ENCODE measurements at places on chromosomes 16 and 17. TPM values are rescaled to one million over a fixed set of nuclear protein-coding genes. Genes with fewer than 3 reads are reported as not detected.
A peak's percentile ranks its signal among the peaks of the same experiment; 100 is the strongest.

Gene NKD1
- 18.0 TPM for total RNA-seq

Gene CDH5
- total RNA-seq: 14.3 TPM

GRCh38 chr17:50533720-50534148 is 1.2 kb downstream of the EPN3 start:
- DNase-seq: no peak

DNA sequence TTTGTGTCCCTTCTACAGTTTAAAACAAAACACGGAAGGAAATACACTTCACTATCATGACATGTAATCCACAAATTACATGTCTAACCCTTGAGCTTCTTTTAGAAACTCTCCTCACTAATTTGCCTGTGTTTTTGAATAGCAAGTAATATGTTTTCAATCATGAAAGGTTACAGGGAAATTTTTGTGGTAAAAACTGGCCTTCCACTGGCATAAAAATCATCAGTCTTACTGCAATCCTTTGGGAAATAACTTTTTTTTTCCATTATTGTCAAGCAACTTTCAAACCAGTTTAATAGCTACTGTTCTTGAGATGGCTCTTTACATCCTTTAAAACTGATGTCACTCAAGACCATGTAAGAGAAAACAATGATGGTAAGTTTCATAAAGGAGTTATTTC is 27.0 kb downstream of the MYO1D start:
- DNase-seq: no peak

- DNase-seq: no peak
Observed at GRCh38 chr16:10776280-10776679, 32.6 kb downstream of the NUBP1 start.

DNA sequence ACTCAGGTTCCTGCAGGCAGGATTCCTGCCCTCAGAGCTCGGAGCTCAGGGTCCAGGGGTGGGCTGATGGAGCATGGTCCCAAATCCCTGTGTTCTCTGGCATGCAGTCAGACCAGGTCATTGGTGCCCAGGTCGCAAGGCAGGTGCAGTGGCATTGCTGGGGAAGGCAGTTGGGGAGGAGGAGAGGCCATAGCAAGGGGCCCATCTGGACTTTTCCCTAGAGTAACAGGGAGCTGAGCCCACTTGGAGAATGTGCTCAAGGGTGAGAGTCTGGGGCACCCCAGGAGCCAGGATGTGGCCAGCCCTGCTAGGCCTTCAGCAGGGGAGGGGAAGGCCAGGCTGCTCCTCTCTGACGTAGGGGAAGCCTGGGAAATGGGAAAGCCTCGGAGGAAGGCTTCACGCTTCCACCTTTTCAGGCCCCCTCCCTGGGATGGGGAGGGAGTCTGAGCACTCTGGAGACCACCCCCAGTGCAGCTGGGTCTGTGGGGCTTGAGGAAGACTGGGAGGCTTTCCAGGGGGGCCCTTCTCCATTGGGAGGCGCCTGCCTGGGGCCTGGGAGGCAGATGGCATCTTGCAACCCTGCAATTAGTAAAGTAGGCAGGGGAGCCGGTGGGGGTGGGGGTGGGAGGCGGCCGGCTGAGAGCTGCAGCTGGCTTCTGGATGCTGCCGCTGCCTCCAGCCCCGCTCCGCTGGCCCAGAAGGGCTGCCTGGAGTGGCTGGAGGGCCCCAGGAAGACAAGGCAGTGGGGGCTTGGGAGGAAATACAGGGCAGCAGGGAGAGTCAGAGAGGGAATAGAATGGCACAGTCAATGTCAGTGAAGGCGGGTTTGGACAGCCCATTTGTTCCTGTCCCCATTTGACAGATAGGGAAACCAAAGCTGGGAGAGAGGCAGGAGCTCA is 21.1 kb upstream of the DOK4 start:
- peak; percentile 41 for DNase-seq

GRCh38 chr16:74735554-74735953 is 34.9 kb upstream of the MLKL start:
- DNase-seq: no peak

GRCh38 chr17:37839196-37839978 is 84.8 kb upstream of the TBC1D3K start:
- no peak for DNase-seq

DNA sequence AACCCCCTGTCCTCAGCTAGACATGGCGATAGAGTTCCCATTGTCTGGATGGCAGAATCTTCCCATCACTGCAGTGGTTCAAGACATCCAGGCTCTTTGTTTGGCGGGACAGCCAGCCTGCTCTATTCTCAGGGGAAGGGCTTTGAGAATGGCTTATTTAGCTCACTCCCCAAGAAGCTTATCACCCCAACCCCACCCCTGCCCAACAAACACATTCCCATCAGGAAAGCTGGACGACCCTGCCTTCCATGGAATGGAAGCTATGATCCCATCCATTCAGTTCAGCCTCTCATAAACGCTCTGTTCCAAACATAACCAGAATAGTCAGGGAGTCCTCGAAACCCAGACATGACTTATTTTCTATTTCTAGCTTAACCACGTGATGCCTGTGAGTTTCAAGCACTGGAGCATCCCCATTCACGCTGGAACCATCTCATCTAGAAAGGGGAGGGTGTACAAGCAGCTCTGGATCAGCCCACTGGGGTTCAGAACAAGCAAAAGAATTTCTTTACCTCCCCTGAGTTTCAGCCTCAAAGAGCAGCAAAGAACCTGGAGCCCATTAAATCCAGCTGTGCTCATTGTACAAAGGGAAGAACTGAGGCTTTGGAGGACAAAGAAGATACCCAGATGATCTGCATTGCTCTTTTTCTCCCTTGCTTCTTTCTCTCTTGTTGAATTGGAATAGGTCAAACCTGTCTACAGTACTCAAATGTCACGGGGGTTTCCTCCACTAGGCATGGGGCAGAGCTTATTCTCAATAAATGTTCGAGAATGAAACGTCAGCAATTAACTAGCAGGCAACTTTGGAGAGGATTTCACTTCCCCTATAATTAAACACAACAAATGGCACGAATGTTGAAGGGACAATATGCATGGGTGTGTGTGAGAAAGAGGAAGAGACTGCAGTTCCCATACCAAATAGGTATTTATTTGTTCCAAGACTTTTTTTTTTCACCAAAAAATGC is 93.1 kb downstream of the XYLT1 start:
- no peak for DNase-seq

GRCh38 chr16:62077998-62078397 is 41.8 kb upstream of the CDH8 start:
- no peak for DNase-seq

DNA sequence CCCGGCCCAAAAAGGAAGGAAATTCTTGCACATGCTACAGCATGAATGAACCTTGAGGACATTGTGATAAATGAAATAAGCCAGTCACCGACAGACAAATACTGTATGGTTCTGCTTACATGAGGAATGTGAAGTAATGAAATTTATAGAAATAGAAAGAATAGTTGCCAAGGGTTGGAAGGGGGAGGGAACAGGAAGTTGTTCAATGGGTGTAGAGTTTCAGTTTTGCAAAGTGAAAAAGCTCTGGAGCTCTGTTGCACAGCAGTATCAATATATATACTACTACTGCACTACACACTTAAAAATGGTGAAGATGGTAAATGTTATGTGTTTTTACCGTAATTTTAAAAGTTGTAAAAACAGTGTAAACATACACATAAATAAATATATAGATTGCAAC is 43.7 kb downstream of the PKD1L3 start:
- no peak for DNase-seq

DNA sequence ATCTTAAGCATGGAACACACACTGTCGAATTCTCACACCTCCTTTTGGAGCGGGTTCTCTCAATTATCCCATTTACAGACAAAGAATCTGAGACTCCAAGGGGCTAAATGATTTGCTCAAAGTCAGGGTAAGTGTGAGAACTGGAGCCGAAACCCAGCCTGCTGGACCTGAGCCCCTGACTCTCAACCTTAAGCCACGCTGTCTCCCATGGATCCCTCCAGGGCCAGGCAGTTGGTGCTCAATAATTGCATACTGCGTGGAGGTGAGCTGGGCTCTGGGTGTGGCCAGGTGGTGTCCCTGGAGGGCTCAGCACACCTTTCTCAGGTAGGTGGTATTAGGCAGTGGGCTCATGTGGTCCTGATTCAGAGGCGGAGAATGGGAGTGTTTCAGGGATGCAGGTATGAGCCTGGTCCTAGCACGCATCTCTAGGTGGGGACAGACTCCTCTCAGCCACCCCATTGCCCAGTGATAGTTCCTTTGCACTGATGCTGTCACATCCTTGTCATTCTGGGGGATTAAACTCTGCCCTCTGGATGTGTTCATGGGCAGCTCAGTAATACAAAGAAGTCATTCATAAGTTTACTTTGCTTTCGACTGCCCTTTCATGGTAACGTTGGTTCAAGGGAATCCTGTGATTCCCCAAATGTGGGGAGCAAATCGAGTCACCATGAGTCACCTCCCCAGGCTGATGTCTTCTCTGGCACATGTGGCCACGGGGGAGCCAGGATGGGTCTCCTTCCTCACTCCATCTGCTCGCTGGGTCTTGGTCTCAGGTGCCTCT is 399.5 kb upstream of the TNRC6C start:
- no peak for DNase-seq

DNA sequence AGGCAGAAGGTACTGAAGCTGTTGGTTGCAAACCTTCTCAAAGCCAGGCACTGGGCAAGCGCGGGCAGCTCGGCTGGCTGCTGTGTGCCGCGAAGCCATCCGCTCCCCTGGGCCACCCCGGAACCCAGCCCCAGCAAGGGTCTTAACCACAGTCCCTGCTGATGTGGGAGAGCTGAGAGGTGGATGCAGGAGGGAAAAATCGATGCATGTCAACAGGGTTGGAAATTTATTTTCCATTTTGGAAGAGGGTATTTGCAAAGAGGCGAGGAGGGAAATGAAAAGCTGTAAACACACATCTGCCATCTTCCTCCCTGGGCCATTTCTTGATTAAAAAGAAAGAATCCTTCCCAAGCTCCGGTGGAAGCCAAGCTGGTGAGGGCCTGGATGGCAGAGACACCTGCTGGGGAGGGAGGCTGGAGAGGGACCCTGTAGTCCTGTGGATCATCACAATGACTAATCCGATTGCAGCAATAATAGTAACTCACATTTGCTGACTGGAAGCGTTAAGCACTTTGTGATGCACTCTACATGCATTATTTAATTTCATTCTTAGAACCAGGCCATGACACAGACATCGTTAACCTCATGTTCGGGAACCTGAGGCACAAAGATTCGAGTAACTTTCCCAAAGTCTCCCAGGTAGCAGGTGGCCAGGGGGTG is 13.9 kb upstream of the TBX2 start:
- DNase-seq: no peak

Measured in sigmoid colon (tissue), 7 donors.